ENCODE measurements at places on chromosomes 11 and 22.

DNA sequence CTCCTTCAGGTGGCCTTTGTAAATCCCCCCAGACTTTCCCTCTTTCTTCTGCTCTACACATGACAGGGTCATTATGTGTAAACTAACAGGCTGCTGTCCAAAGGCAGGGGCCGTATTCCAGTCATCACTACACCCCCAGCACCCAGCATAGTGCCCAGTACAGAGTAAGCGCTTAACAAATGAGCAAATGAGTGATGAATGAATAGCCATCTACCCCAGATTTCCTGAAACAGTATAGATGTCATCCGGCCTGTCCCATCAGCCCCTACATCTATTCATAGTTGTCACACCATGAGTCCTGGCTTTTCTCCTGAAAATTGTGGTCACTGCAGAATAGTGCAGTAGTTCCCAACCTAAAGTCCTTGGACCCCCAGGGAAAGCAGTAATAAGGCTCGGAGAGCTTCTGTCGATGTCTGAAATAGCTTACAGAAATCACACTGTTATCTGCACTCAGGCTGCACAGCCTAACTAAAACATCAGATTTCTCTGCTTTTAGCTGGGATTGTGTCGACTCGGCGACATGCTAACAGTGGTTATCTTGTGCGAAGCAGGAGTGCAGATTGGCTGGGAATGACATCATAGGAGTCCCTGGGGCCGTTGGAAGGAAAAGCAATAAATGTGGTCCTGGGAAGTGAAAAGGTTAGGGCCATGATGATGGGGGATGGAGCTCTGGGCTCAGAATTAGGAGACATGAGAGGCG, 143.8 kb upstream of the NECTIN1 start:
- no peak for DNase-seq

GRCh38 chr22:38775656-38776055, 18.3 kb downstream of the DNAL4 start:
- no peak for DNase-seq

DNA sequence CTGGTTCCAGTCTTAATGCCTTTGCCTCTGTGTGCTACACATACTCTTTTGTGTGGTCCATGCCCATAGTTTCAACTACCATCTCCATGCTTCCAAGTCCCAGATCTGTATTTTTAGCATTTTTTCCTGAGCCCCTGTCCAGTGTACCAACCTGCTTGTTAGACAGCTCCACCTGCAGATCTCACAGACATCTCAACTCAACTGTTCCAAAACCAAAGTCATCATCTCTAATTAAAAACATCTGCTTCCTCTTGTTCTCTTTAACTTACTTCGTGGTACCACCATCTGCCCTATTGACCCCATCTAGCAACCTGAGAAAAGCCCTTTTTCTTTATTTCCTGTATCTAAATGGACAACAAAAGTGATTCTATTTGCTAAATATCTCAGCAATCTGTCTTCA, 8.6 kb upstream of the KMT2A start:
- DNase-seq = no peak

DNA sequence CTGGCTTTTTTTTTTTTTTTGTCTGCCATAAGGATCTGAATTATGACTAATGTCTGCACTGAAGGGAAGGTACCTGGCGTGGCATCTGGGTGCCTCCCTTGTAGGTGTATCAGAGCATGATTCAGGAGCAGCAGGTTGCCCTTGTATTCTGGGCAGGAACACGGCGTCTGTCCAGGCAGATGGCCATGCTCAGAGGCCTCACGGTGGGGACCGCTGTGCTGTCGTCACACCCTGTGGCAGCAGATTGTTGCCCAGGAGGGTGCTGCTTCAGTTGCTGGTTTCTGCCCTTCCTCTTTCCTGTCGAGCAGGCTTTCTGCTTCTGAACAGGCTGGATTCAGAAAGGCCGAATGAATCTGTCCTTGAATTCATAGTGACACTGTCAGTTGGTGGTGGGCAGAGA, 11.0 kb downstream of the ZNRF3 start:
- peak; percentile 20 for DNase-seq

- DNase-seq = no peak
These were observed 92.3 kb upstream of the PARVA start for GRCh38 chr11:12285106-12285505.

GRCh38 chr22:29145321-29146072, 60.2 kb upstream of the EMID1 start:
- no peak for DNase-seq

GRCh38 chr11:10139143-10139542, 154.9 kb downstream of the SBF2 start:
- DNase-seq = no peak

DNA sequence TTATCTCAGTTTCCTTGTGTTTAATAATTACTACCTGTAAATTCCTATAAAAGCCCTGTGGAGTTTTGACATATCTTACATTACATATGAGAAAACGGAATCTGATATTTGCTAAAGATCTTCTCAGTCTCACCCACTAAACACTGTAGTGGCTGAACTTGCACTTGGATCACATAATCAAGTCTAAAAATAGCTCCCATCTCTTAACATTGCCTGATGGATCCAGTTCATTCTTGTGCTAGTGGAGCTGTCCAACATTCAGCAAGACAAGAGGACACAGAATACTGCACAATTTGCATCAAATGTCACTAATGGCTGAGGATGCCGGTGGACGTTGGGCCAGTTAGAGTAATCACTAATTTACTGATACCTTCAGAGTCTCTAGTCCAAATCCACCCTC, 569.9 kb upstream of the ANO5 start:
- DNase-seq = no peak

DNA sequence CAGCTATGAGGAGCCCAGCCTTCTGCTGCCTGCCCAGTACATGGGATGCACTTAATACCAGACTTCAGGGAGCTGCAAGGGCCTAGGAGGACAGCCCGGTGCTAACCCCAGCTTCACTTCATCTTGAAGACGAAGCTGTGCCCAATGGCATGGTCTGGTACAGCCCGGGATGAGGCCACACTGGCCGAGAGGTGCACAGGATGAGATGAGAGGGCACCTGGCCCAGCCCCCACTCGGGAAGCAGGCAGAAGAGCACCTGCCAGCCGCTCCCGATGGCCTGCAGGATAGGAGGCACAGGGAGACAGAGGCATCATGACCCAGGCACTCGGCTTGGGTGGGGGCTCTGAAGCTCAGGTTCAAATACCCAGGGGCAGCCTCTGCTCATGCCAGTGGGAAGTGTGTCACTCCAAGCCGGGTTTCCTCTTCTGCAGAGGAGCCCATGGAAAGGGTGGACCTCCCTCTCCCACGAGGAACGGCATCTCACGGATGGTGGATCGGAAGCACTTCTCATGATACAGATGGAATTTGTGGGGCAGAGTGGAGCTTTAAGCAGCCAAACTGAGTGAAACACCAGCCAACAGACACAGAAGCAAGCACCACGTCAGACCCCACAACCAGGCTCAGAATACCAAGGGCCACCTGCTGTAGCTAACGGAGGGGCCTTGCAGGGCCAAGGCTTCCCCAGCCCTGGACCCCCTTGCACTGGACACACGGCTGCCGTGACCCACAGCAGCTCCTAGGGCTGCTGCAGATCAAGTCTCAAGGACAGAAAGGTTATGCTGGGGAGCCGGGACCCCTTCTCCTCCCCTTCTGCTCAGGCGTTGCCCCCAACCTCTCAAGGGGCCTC, 875.2 kb downstream of the BRD1 start:
- no peak for DNase-seq

- DNase-seq = no peak
These were observed 27.8 kb downstream of the RGL4 start for GRCh38 chr22:23718371-23719165.

- no peak for DNase-seq
These were observed 99.0 kb upstream of the NNMT start for GRCh38 chr11:114196997-114197703.

- no peak for DNase-seq
These were observed 806 bp upstream of the SAAL1 start for GRCh38 chr11:18106688-18107087.

- no peak for DNase-seq
These were observed 5.9 kb downstream of the RHOG start for GRCh38 chr11:3834664-3835461.

DNA sequence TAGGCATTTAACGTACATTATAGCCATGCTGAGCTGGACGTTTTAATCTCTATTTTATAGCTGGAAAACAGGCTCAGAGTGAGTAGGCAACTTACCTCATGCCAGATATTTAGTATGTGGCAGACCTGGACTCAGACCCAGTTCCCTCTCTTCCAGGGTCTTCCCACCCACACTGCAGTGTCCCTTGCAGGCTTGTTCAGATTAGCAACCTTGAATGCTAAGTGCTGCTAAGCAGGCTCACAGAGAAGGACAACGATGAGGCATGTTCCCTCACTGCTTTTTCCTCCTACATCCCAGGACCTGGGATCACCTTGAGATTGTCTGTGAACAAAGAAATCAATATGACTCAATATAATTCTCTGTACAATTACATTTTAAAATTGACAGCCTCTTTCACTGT, 65.6 kb downstream of the NCAM1 start:
- no peak for DNase-seq

GRCh38 chr11:111696556-111696955, 69.6 kb downstream of the PPP2R1B start:
- DNase-seq = no peak

DNA sequence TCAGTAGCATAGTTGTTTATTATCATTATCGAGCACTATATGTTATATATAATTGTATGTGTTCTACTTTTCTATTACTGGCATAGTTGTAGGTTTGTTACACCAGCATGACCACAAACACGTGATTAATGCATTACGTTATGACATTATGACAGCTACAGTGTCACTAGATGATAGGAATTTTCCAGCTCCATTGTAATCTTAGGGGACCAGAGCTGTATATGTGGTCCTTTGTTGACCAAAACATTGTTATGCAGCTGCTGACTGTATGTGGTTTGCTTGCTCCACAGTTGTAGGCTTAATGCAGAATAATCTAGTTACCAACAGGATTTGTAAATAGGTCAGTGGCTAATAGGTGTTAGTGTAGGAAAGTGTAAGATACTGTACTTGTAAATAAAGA, 66.1 kb downstream of the HSD17B12 start:
- no peak for DNase-seq

DNA sequence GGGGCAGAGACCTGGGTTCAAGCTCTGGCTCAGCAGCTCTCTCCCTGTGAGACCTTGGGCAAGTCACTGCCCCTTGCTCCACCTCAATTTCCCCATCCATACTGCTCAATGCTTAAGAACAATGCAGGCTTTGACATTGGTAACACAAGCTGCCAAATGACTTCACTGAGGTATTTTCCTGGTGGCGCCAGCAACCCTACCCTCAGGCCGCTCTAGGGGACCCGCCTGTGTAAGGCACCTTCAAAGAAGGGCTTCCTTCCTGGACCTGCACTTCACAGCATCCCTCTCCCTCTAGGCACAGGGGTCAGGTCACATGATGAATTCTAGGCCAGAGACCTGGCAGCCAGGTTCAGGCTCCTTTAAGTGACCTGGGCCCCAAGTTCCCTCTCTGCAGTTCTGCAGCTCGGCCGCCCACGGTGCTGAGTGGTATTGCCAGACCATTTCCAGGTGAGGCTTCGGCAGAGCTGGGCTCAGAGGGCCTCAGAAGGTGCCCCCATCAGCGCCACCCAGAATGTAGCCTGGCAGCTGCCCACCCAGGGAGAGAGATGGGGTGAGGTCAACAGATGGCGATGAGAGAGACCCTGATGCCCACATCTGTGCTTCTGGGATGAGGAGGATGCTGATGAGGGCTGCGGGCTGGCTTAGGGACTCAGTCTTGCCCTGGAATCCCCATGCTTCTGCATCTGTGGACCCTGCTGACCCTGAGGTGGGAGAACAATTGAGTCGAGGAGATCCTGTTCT, 4.5 kb downstream of the WNT11 start:
- DNase-seq = no peak

DNA sequence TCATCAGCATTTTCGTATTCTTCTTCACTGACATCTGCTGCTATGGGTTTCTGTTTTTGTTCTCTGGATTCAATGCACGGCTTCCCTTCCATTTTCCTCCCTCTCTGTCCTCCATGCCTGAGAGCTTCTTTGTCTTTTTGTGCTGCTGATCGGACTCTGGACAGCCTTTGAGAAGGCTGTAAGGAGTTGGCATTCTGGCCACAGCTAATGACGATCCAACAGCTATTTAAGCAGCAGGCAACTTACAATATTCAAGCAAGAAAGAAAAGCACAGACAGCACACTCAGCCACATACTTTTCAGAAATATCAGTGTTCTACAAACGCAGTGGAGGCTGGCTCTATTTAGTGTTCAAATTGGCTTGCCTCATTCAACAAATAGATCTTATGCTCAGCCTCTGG, 60.9 kb upstream of the ZC3H12C start:
- DNase-seq = no peak

GRCh38 chr11:62811659-62812058, 6.4 kb upstream of the NXF1 start:
- no peak for DNase-seq

DNA sequence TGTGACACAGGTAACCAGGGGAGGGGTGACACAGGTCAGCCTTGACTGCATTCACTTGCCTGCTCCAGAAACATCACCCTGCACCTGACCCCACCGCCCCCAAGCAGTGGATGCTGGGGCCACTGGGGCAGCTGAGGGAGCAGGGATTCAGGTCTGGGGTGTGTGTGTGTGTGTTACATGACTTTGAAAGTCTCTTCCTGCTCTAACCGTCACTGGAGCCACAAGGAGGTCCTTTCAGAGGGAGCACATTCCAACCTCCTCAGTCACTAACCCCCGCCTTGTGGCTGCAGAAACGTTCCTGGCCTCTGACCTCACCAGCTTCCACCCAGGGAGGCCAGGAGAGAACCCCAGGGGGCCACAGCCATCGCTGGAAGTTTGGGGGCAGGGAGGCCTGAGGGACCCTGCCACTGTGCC, 2.9 kb upstream of the FOSL1 start:
- DNase-seq = no peak

DNA sequence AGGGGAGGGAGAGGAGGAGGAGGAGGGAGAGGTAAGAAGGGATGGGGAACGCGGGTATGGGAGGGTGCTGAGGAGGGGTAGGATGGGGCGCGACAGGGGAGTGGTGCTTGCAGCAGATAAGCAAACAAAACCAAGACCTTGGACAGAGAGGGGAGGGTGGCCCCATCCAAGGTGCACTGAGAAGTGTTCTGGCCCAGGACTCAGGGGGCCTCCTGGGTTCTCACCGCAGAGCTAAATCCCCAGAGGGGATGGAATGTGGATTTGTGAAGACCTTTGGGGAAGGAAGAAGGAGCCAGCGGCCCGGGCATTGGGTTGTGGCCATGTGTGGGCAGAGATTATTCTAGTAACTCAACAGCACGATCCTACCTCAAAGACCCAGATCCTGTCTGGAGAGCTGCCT, 90.9 kb upstream of the LINC01488 start:
- no peak for DNase-seq

- DNase-seq = no peak
These were observed 391.1 kb downstream of the ETS1 start for GRCh38 chr11:128196235-128196634.

DNA sequence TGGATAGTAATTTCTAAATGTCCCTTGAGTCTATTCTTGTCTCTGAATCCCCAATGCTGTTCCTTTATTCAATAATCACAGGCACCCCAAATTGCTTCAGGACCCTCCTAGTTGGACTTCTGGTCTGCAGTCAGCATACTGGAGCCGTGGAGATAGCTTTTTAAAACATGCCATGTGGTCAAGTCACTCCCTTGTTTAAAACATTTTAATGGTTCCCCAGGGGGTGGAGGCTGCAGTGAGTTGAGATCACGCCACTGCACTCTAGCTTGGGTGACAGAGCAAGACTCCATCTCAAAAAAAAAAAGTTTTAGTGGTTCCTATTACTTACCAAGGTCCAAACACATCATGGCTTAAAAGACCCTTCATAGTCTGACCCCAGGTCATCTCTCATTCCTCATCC, 220.3 kb downstream of the ADAMTS15 start:
- DNase-seq = no peak
